ENCODE measurements at places on chromosomes 1 and 21.
A peak's percentile ranks its signal among the peaks of the same experiment; 100 is the strongest.

- DNase-seq: no peak
Observed at GRCh38 chr1:231279683-231280082, 38.7 kb downstream of the GNPAT start.

GRCh38 chr1:151344291-151344690, 2.8 kb downstream of the RFX5 start:
- no peak for DNase-seq

DNA sequence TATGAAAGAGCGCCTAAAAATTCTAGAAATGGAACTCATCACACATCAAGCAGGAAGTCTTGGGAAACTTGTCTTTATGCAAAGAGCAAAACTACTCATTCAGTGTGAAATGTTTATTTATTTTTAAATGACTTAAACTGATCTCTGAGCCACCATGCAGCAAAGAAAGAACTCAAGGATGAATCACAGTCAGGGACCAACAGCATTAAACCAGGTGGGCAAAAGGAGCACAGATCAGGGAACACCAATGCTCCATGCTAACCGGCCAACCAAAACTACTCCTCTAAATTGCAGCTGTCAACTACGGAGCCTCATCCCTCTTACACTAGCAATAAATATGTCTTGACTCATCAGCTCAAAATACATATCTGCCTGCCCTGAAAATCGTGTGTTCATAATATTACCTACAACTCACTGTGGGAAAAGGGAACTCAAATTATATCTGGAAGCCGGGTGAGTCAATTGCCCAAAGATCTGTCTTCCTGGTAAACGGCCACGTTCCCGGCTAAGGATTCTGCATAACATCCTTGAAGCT, 129.2 kb downstream of the PTPN14 start:
- DNase-seq: no peak

DNA sequence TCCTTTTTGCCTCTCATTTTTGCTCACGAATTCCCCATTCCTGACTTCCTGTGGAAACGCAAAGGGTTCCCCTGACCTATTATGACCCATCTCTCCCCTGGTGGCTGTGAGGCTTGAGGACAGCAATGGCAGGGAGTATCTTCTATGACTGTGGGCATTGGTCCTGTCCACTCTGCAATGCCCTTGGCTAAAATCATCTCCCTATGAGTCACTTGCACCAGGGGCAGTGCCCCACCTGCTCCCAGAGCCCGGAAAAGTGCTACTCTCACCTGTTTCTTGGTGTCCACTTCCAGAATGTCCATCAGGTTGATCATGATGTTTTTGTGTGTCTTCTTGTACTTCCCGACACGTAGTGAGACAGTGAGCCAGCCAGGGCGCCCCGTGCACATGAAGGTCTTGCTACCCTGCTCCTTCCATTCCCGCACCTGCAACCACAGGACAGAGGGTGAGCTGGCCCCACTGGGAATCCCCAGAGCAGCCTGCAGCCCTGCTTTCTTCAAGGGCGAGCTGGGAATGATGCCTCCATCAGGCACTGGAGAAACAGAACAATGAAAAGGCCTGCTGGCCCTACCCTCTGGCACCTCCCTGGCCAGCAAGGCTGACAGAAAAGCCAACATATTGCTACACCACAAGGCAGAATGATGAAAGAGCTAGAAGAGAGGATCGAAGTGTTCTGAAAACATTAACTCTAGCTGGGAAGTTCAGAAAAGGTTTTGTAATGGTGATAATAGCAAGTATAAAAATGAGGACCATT, 3.5 kb downstream of the DHCR24 start:
- no peak for DNase-seq

GRCh38 chr1:71861022-71861421, 421.3 kb downstream of the NEGR1 start:
- DNase-seq: peak; percentile 62

- DNase-seq: no peak
Observed at GRCh38 chr1:114078116-114078515, 75.6 kb downstream of the SYT6 start.

GRCh38 chr1:94651076-94651475, 109.5 kb upstream of the F3 start:
- no peak for DNase-seq

DNA sequence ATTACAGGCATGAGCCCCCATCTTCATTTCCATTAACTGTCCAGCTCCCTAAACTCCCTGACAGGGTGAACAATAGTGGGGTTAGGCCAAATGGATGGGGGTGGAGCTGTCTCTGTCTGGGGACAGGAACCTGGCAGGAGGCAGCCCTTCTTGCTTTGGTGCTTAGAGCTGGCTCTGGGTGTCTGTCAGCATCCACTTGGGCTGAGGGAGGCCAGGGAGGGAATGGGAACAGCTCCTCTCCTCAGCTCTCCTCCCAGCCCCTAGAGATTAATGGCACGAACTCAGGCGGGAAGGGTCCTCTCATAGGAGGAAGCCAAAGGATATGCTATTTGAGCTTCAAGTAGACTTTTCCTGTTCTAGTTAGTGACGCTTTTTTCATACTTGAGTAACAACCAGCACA, 11.1 kb upstream of the ETV3L start:
- no peak for DNase-seq

DNA sequence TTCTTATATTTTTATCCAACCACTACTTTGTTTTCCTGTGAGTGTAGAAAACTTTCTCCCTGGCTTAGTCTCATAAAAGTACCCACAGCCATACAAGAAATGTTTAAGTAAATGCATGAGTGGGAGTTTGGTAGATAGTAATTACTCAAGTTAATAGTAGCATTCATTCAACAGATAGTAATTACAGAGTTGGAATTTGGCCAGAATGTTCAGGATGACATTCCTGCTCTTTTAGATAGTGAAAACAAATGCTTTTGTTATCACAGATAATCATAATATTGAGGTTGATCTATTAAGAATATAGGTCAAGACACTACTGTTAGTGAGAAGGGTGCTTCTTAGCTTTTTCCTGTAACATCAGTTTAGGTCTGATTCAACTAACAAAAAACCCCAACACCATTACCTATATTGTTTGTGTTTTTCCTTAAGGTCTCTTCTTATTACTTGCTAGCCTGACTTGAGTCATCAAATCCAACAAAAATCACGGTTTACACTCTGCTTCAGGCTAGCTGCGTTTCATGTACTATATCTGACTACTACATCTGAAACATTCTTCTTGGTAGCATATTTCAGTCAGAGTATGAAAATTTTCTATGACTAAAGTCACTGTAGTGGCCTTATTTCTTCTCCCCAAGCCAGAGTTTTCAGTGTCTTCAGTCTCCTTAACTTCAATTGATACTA, 163.7 kb downstream of the HS2ST1 start:
- DNase-seq: no peak

- no peak for DNase-seq
Observed at GRCh38 chr1:162951553-162952315, 90.8 kb upstream of the CCDC190 start.

- DNase-seq: no peak
Observed at GRCh38 chr1:66840929-66841328, 39.9 kb upstream of the INSL5 start.

- no peak for DNase-seq
Observed at GRCh38 chr1:203467550-203467921, 8.1 kb upstream of the PRELP start.

- no peak for DNase-seq
Observed at GRCh38 chr1:145717833-145718232, 1.5 kb upstream of the CD160 start.

DNA sequence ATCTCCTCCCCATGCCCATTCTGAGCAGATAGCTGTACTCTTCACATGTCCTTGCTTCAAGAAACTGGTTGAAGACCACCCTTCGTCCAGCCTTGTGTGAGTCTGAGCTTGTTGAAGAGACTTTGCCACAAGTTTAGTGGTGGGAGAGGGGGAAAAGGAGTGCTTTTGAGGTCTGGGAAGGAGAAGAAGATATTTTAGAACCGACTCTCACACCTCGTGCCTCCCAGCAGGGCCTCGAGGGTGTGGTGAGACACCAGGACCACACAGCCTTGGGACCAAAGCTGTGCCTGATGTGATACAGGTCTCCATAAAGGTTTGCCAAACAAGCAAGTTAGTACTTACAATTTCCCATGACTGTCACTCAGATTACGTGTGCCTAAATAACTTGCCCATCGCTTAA, 201.8 kb downstream of the DYRK1A start:
- no peak for DNase-seq

DNA sequence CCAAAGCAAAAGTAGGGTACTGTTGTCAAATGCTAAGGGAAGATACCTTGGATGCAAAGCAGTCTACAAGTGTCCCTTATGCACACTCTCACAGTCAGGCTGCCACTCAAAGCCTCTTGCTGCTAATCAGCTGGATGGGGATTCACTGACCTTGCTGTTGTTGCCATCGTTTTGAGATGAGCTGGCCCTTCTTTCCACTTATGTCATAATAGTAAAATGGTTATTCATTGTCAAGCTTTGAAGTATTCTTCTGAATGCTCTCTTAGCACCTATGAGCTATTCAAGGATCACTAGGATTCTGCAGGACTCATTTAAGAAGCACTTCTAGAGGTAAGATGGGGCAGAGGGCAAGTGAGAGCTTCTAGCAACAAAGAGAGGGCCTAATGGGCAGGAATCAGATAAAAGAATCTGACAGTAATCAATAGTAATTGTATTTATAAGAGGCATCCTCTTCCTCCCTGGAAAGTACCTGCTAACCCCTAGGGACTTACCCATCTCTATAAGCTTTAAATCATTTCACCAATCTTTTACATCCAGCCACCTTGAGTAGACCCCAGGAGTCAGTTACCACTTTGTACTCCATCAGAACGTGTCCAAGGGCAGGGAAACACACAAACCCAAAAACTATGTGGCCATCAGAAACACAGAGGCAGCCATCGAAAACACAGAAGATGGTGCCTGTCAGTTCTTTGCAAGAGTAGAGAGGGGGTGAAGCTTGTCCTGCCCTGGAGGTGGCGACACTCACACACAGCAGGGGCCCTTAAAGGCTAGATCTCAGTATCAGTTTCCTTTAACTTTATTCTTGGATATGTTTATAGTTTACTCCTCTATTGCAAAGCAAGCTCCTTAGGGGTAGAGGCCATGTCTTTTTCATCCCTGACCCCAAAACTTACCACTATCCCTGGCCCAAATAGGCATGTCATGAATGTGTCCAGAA, 103.7 kb upstream of the NFIA start:
- no peak for DNase-seq

GRCh38 chr1:219350172-219350931, 176.7 kb downstream of the LYPLAL1 start:
- DNase-seq: no peak

GRCh38 chr1:154609398-154610380, 1.7 kb upstream of the ADAR start:
- DNase-seq: no peak

GRCh38 chr1:233614173-233614742, 352 bp downstream of the KCNK1 start:
- peak; percentile 55 for DNase-seq

- DNase-seq: no peak
Observed at GRCh38 chr1:30964706-30965105, 56.1 kb upstream of the SDC3 start.

DNA sequence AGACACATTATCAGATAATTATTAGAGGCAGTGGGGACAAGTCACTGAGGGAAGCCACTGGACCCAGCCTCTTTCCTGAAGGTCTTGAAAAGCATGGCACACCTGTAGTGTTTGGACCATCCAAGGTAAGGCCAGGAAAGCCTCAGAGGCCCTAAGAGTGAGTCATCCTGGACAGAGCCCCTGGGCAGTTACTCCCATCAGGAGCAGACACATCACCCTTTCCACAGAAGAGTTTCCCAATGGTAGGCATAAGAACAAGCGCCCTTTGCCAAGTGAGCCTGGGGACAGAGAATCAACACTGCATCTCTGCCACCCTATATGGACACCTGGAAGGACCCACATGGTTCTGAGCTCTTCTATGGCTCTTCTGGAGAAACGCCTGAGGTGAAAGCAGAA, 136.0 kb downstream of the PLXNA2 start:
- DNase-seq: no peak

DNA sequence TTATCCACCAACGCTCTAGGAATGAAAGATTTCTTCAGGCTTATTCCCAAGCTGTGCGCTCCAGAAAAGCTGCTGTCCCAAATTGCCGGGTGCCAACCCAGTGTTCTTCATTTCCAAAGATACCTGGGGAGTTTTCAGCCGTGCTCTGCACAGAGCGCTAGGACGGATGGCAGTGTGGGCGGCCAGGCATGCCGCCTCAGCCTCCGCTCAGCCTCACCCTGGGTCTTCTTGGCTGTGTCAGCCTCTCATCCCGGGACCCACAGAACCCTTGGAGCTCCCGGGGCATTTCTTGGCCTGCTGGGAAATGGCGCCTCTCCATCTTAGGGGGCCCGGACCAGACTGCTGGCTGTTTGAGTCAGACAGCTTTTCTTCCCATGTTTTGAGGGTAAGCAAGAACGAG, 116.9 kb upstream of the SLC25A33 start:
- no peak for DNase-seq

DNA sequence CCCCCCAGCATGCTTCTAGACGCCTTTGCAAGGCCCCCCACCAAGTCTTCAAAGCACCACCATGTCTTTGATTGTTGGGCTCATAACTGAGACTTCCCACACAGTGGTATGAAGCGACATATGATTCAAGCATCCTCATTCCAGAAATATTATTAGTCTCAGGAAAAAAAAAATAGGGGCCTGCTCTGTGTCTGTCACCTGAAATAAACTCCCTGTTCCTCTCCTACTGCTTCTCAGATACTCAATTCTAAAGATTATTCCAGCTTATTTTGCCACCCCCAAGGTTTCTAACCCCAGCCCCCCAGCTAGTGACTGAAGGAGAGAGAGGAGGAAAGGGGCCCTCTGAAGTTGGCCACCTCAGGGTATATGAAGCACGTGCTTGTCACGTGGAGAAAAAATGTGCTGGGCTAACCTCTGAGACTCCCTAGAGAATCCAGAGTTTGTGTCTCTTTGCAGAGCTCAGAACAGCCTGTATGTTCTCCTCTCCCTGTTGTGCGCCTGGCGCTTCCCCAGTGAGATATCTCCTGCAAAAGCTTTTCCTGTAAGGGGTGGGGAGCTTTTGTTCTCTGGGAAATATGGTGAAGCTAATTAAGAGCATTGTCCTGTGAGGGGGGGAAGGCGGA, 35.9 kb upstream of the RASAL2 start:
- DNase-seq: peak; percentile 53

- no peak for DNase-seq
Observed at GRCh38 chr1:43439781-43440180, 13.9 kb downstream of the HYI start.

GRCh38 chr1:51956528-51957509, 33.7 kb downstream of the RAB3B start:
- DNase-seq: no peak

GRCh38 chr1:78114034-78114956, 68.5 kb downstream of the GIPC2 start:
- DNase-seq: peak; percentile 76
